T-helper 1 cell (primary cell): ENCODE measurements at places on chromosomes 5 and 9.
A peak's percentile ranks its signal among the peaks of the same experiment; 100 is the strongest.

DNA sequence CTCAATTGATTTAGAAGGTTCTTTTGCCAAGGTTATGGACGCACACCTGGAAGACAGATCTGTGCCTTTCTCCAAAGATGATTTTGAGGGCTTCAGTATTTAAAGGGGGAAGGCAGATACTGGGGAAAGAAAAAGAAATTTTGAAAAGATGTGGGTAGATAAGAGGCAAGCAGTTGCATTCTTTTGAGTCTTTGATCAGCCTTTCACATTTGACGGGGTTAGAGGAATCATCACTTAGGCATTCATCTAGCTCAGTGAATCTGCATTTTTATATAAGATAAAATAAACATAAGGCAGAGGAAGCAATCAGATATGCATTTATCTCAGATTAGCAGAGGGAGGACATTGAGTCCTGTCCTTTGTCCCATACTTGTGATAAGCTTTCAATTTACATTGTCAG is 243.4 kb upstream of the RAI14 start:
- no peak for DNase-seq

GRCh38 chr5:106680330-106680729 is 990.4 kb downstream of the EFNA5 start:
- DNase-seq = no peak

GRCh38 chr5:14665949-14666348 is 1.4 kb downstream of the OTULIN start:
- peak; percentile 62 for DNase-seq

- no peak for DNase-seq
These were observed 125.9 kb downstream of the EHMT1 start for GRCh38 chr9:137744632-137745183.

- peak; percentile 31 for DNase-seq
These were observed 32.3 kb downstream of the TNPO1 start for GRCh38 chr5:72848474-72849428.

GRCh38 chr5:103223031-103223955 is 35.3 kb upstream of the MACIR start:
- no peak for DNase-seq

DNA sequence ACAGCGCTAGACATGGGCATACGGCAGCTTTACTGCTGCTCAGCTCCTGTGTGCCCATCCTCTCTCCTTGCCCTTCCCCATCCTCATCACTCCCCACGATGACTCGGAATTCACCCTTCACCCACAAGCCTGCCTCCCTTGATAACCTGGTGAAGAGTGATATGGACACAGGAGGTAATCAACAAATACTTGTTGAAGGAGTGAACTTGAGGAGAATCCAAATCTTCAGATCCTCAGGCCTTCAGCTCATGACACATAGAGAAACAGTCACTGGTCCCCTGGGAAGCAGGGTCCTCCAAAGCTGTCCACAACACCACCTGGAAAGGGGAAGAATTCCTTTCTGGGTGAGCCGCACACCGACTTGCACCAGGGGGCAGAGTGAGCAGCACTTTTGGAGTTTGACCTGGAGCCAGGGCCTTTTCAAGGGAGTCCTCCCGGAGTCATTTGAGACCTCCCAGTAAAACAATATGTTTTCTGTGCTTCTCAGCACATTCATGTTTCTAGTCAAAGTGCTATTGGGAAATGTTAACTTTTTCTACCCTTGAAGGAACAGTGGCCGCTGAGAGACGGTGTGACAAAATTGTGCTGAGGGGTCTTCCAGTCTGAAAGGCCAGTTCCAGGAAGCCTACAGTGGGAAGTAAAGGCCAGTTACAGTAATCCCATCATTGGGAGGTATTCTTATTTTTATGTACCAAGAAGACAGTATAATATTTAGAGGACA is 332.3 kb downstream of the CWC27 start:
- DNase-seq = no peak
